ENCODE measurements at places on chromosomes 7 and 10. TPM values are rescaled to one million over a fixed set of nuclear protein-coding genes. Genes with fewer than 3 reads are reported as not detected.

DNA sequence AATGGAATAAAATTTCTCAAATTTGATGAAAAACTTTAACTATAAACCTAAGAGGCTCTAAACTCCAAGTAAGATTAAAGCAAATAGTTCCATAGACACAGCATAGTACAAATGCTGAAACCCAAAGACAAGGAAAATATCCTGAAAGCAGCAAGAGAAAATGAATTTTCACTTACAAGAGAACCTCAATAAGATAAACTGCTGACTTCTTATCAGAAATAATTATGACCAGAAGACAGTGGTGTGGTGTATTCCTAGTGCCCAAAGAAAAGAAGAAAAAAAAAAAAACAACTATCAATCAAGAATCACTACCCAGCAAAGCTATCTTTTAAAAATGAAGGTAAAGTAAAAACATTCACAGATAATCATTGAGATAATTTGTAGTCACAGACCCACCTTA is 106.3 kb downstream of the DYNC1I1 start:
- DNase-seq, result no peak

DNA sequence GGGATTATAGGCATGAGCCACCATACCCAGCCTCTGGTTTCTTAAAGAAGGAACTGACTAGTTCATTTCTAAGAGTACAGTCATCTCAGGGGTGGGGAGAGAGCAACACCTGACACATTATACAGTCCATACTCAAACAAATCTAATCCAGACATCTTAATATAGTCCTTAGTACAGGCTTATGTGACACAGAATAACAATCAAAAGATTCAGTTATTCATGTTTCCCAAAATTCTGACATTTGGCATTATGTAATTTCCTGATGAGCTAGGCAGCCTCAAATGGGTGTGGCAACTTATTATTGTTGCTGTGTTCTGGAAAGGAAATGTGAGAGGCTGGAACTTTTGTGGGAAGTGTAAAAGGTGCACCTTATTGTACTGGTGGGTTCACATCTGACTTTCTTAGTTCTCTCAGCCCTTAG is 116.3 kb downstream of the WDFY4 start:
- no peak for DNase-seq

GRCh38 chr7:106795877-106796231 is 69.2 kb upstream of the PIK3CG start:
- DNase-seq, result no peak

DNA sequence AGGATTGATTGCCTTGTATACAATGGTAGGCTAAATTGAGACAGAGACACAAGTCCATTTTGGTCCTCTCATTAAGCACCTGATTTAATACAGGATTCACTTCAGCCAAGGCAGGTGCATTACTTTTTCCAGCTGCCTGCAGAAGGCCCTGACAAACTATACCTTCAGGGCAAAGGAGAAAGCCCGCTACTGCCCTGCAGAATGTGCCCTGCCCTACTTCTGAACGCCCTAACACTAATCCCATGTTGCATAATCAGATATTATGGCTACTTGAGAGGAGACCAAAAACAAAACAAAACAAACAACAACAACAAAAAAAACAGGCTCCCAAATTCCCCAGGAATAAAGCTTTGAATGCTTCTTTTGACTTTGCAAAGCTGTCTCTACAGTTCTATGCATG is 116.9 kb upstream of the ABI1 start:
- no peak for DNase-seq

FEZF1 gene
- polyA plus RNA-seq, result not detected

GRCh38 chr10:13648425-13648824 is 61.7 kb downstream of the PRPF18 start:
- DNase-seq, result no peak

HGF gene
- polyA plus RNA-seq, result 6.6 TPM

DNA sequence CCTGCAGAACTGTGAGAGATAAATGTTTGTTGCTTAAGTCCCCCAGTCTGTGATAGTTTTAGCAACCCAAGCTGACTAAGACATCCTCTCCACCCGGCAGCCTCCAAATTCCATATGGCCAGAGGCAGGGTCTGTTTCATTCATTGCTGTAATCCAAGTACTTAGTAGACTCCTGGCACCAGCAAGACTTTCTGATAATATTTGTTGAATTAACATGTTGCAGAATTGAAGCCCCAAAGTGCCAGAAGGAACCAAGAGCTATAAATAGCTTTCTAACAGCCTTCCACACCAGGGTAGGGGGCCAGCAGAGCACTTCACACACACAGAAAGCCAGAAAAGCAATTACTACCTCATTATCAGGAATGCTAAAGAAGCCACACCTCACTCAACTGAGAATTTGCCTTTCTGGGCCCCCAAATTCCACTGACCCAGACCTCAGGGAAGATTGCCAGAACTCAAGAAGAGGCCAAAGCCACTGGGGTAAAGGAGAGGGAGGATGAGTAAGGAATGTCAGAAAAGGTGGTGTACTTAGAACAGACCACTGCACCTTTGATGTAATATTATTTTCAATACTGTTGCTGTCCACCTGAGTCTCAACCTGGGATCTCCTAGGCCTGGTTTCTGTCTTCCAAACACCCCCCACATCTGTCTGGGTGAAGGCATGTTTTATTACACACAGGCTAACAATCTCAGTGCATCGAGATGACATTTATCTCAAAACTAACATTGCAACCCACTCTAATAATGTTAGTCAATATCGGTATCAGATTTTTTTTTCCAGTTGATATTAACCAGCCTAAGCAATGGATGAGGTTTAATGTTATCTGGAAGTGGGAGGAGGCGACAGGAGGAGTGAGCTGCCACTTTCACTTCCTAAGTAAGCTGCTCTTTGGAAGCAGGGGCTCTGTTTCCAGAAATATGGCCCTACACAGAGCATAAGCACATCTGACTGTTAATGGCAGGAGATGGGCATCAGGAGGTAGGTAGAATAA is 5.5 kb downstream of the NOD1 start:
- DNase-seq, result peak; percentile 42

FRG2B gene
- not detected for polyA plus RNA-seq

ZNF727 gene
- 0.08 TPM for polyA plus RNA-seq

GRCh38 chr10:101889256-101890210 is 45.9 kb upstream of the KCNIP2 start:
- DNase-seq, result peak; percentile 70

DNA sequence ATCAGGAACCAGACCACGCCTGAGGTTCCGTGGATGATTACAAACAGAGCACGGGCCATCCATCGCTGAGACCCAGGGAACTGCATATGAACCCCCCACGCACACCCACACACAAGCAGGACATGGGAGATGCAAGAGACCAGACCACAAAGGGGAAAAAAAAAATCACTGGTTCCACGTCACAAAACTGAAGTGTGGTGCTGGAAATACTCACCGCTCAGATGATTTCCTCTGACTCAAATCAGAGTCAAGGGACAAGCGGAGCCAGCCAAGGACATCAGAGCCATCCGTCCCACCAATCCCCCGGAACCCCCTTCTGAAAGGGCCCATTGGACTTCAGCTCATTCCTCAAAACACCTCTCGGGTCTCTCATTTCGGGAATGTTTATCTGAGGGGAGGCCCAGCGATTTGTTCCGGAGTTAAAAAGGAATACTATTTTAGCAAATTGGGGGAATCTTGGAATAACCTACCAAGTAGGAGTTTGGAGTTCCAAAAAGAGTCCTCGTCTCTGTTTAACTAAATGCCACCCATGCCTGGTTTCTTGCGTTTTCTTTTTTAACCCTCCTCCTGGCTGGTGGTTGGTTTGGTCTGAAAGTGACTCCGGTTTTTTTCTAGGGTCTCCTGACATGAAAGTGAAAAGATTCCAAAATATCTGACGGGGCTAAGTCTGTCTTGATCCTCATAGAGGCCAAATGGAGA is 15.0 kb downstream of the SNX8 start:
- DNase-seq, result peak; percentile 55

CALHM1 gene
- polyA plus RNA-seq, result not detected

WIPF3 gene
- 0.35 TPM for polyA plus RNA-seq

GRCh38 chr10:119104654-119105015 is 722 bp downstream of the DENND10 start:
- DNase-seq, result peak; percentile 45

GRCh38 chr10:30997536-30998235 is 34.0 kb downstream of the ZNF438 start:
- peak; percentile 52 for DNase-seq

DNA sequence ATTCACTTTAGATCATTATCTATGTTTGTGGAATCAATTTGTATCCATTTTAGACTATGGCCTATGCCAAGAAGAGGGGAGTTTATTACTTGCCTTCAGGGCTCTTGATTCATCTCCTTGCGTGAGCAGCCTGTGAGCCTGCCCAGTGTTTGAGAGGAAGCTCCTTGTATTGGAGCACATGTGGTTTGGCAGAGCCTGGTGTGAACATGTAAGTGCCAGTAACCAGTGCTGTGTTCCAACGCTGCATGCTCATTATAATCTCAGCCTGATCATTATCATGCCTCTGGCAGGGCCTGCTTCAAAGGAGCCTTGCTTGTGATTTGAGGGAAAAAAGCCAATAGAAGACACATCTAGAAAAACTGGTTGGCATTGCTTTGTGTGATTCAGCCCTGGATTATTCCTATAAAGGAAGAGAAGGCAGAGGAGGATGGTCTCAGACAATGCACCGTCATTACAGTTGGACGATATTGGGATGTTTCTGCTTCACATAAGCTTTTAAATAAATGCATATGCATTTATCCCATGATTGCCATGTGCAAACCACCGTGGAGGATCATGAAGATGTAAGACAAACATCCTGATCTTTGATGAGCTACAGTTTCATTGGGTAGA is 203.4 kb upstream of the AHR start:
- DNase-seq, result no peak

GPR85 gene
- 0.93 TPM for polyA plus RNA-seq

GRCh38 chr7:158424011-158424410 is 163.6 kb downstream of the PTPRN2 start:
- no peak for DNase-seq

- DNase-seq, result no peak
These were observed 166.7 kb upstream of the PRKCQ start for GRCh38 chr10:6746782-6747181.

GRCh38 chr10:13957856-13958255 is 371.1 kb downstream of the PRPF18 start:
- no peak for DNase-seq

LRGUK gene
- 0.55 TPM for polyA plus RNA-seq

DNA sequence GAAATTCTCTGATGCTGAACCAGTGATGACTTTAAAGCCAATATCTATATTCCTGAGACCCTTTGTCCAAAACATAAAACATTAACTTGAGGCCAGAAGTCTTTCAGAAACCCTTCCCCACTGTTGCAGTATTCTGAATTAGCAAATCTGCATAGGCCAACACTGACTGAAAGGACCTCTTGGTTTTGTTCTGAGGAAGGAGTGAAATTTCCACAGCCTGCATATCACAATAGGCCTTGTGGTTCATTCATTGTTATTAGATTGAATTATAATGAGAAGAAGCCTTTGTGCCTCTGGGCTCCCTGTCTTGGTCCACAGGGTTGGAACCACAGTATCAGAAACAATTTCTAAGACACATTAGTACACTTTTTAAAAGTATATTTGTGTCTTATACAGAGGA is 90.3 kb downstream of the CCNY start:
- DNase-seq, result no peak

UCN3 gene
- 0.77 TPM for polyA plus RNA-seq

Measured in lung (tissue), 17 donors.